HFFc6 (cell line): ENCODE measurements at places on chromosomes 7 and 10. TPM values are rescaled to one million over a fixed set of nuclear protein-coding genes. Genes with fewer than 3 reads are reported as not detected.

DNA sequence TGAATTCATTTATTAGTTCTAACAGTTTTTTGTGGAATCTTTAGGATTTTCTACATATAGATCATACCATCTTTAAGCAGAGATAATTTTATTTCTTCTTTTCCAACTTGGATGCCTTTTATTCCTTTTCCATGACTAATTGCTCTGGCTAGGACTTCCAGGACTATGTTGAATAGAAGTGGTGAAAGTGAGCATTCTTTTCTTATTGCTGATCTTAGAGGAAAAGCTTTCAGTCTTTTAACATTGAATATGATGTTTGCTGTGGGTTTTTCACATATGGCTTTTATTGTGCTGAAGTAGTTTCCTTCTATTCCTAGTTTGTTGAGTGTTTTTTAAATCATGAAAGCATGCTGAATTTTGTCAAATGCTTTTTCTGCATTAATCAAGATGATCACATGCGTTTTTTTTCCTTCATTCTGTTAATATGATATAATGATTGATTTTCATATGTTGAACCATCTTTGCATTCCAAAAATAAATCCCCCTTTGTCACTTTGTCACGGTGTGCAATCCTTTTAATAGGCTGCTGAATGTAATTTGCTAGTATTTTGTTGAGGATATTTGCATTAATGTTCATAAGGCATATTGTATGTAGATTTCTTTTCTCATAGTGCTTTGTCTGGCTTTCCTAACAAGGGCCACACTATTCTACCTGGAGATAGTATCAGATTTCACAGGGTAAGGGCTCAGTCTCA lies 92.9 kb downstream of the ZNF467 start:
- no peak overlapping the region for H3K27ac ChIP-seq
- H3K36me3 ChIP-seq: no peaks in the 10 kb centered on the region
- H3K4me3 ChIP-seq: no peak overlapping the region
- H3K4me1 ChIP-seq: peaks cover 7% of the 10 kb centered on the region; the same call in 1 of the 2 replicates
- peak; percentile 46 for DNase-seq
- peaks cover 6% of the 10 kb centered on the region; the same call in 1 of the 2 replicates for H3K27me3 ChIP-seq

Gene CTAGE6
- total RNA-seq: 0.07 TPM in 1 of 3 replicates, not detected in the others

DNA sequence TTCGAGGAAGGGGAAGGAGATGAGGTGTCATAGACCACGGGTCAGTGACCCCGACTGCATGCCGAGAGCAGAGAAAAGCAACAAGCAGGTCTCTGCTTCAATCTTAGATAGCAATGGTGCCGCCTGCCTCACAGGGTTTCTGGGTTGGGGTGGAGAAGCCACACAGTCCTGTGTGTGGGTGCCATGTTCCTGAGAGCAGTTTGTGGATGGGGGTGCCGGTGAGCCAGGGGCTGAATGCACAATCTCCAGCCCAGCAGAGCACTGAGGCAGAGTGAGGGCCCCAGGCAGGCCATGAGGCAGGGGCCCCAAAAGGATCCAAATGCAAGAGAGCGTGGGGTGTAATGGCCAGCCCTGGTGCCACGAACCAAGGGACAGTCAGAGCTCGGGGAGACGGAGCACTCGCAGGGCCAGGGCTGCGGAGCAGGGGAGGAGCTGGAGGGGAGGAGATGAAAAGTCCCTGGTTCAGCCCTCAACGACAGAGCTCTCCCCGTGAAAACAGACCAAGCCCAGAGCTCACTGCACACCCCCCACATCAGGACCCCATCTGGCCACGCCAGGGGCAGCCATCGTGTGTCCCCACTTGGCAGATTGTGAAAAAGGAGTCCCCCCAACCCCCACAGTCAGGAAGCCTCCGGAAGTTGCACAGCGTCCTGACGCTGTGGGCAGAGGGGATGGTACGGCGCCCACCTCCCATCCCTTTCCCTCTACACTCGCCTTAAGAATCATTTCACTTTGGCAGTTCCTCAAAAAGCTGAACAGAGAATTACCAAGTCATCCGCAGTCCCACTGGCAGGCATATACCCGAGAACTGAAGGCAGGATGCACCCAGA lies 19.9 kb downstream of the WDR86 start:
- H3K4me3 ChIP-seq: no peak overlapping the region
- no peaks in the 10 kb centered on the region for H3K36me3 ChIP-seq
- DNase-seq: no peak
- no peak overlapping the region for H3K27ac ChIP-seq

GRCh38 chr7:81159402-81159801 lies 240.6 kb upstream of the SEMA3C start:
- H3K4me1 ChIP-seq: peaks cover 40% of the 10 kb centered on the region
- H3K36me3 ChIP-seq: no peaks in the 10 kb centered on the region
- H3K27me3 ChIP-seq: no peaks in the 10 kb centered on the region; the same call in 1 of the 2 replicates

DNA sequence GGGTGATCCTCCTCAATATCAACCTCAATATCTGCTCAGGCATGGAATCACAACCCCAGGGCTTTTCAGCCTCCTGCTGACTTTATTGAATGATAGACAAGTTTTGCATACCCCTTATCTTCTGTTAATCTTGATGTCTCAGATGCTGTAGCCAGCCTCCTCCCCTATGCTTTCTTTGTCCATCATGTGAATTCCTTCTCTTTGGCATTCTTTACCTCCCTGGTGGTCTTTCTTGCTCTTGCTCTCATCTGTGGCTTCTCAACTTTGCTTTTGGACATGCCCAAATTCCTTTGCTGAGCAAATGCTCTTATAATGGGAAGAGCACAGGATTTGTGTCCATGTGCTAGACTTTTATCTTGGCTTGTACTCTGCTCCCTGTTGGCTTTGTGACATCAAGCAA lies 73.4 kb upstream of the FAM13C start:
- H3K27ac ChIP-seq: no peak overlapping the region
- H3K4me1 ChIP-seq: no peaks in the 10 kb centered on the region
- H3K36me3 ChIP-seq: no peaks in the 10 kb centered on the region

- H3K4me1 ChIP-seq: no peaks in the 10 kb centered on the region
- no peak for DNase-seq
- peaks cover 57% of the 10 kb centered on the region for H3K27me3 ChIP-seq
- H3K36me3 ChIP-seq: no peaks in the 10 kb centered on the region
These were observed 18.6 kb upstream of the DRGX start for GRCh38 chr10:49414496-49414895.

GRCh38 chr7:127594490-127594889 lies 954 bp downstream of the FSCN3 start:
- H3K27me3 ChIP-seq: peaks cover 9% of the 10 kb centered on the region
- no peak overlapping the region for H3K27ac ChIP-seq
- peaks cover 8% of the 10 kb centered on the region for H3K4me1 ChIP-seq
- DNase-seq: no peak

DNA sequence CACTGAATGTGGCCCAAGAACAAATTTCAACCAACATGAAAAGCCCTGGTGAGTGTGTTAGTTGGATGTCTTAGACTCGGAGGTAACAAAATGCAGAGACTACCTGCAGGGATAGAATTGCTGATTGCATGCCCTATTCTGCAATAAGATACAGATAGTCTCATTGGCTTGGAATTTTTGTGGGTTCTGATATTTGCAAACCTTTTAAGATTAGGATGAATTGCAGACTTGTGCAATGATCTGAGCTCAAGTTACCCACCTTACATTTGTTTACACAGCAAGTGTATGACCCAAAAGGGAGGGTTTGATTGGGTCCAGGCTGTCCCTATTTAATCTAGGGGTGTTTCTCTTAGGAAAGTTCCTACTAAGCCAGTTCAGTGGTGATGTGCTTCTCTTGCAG lies 45.4 kb downstream of the GPR37 start:
- no peak overlapping the region for H3K4me3 ChIP-seq
- no peaks in the 10 kb centered on the region for H3K36me3 ChIP-seq
- no peaks in the 10 kb centered on the region for H3K27me3 ChIP-seq
- no peak overlapping the region for H3K27ac ChIP-seq

GRCh38 chr7:39342763-39343162 lies 223.4 kb upstream of the YAE1 start:
- no peak overlapping the region for H3K27ac ChIP-seq
- no peaks in the 10 kb centered on the region; the same call in none of the 2 replicates for H3K27me3 ChIP-seq
- H3K36me3 ChIP-seq: no peaks in the 10 kb centered on the region
- no peak overlapping the region for H3K4me3 ChIP-seq

- H3K27me3 ChIP-seq: no peaks in the 10 kb centered on the region
- H3K4me1 ChIP-seq: no peaks in the 10 kb centered on the region
- DNase-seq: no peak
- H3K27ac ChIP-seq: no peak overlapping the region
- H3K36me3 ChIP-seq: no peaks in the 10 kb centered on the region
- H3K4me3 ChIP-seq: no peak overlapping the region
These were observed 276.5 kb upstream of the TEX47 start for GRCh38 chr7:89072081-89072480.

Gene PNLIPRP1
- not detected in 3 replicates for total RNA-seq

DNA sequence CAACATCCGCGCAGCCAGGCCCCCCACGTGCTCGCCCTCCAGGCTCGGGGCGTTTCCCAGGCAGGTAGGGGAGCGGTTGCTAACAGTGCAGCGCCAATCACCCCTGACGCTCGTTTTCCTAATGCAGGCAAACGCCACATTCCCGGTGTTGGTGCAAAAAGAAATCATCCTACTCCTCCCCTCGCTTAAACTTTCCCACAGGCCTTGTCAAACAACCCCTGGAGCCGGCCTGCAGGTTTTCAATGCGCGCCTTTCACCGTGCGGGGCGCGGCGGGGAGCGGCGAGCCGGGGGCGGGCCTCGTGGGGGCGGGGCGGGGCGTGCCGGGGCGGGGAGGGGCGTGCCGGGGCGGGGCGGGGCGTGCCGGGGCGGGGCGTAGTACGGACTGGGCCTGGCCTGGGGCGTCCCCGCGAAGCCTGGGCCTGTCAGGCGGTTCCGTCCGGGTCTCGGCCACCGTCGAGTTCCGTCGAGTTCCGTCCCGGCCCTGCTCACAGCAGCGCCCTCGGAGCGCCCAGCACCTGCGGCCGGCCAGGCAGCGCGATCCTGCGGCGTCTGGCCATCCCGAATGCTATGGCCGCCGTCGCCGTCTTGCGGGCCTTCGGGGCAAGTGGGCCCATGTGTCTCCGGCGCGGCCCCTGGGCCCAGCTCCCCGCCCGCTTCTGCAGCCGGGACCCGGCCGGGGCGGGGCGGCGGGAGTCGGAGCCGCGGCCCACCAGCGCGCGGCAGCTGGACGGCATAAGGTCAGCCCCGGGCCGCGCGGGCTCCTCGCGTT lies at the start of gene ECHDC3:
Gene ECHDC3 (plus strand): TSS at position 374 of the 770 bp plus-strand sequence. CDS start 195 bp downstream, at position 569.
- peaks cover 6% of the 10 kb centered on the region; the same call in 1 of the 2 replicates for H3K4me1 ChIP-seq
- no peak for DNase-seq
- peak within 1 kb of the TSS; percentile 59 for H3K4me3 ChIP-seq
- H3K27ac ChIP-seq: no peak within 1 kb of the TSS

DNA sequence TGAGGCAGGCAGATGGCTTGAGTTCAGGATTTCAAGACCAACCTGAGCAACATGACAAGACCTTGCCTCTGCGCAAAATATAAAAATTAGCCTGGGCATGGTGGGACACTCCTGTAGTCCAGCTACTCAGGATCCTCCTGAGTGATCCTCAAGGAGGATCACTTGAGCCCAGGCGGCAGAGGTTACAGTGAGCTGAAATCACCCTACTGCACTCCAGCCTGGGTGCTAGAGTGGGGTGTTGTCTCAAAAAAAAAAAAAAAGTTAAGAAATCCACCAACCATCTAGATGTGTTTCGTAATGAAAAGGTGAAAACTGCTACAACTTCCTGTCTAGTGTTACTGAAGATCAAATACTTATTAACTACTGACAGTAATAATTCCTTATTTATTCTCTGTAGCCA lies 8.1 kb downstream of the GLCCI1 start:
- peaks cover 48% of the 10 kb centered on the region for H3K4me1 ChIP-seq
- H3K27me3 ChIP-seq: no peaks in the 10 kb centered on the region; the same call in 1 of the 2 replicates
- peaks cover 7% of the 10 kb centered on the region; the same call in 1 of the 2 replicates for H3K36me3 ChIP-seq
- H3K4me3 ChIP-seq: no peak overlapping the region
- DNase-seq: no peak
- no peak overlapping the region for H3K27ac ChIP-seq

DNA sequence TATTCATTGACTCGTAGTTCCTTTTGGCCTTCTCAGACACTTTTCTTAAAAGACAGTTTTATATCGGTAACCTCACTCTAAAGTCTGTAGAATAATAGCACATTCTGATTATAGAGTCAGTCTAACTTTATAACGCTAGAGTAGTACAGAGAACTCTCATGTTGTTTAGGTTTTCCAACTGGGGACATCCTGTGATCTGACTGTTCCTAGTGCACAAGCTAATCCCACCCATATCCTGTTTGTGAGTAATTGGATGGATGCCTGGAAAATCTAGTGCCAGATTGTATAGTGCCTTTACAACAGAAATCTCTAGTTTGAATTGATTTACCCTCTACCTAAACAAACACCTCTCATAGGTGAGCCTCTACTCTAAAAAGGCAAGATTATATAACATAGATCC lies 107.4 kb downstream of the ZEB1 start:
- peaks cover 17% of the 10 kb centered on the region for H3K36me3 ChIP-seq
- peak; percentile 75 for DNase-seq
- peaks cover 66% of the 10 kb centered on the region for H3K4me1 ChIP-seq

- no peak overlapping the region for H3K27ac ChIP-seq
- no peak overlapping the region for H3K4me3 ChIP-seq
- peak; percentile 16 for DNase-seq
- no peaks in the 10 kb centered on the region; the same call in 1 of the 2 replicates for H3K27me3 ChIP-seq
- peaks cover 9% of the 10 kb centered on the region; the same call in 1 of the 2 replicates for H3K36me3 ChIP-seq
These were observed 44.8 kb upstream of the DMBT1 start for GRCh38 chr10:122515588-122516231.

Gene AGAP9
- total RNA-seq: 2.6 to 3.5 TPM (median 2.8 TPM) in 3 replicates

Gene NEURL1
- 0.14 to 0.63 TPM (median 0.20 TPM) in 3 replicates for total RNA-seq

- peak overlapping the region; percentile 43 for H3K27ac ChIP-seq
- H3K4me3 ChIP-seq: peak overlapping the region; percentile 41; the same call in 1 of the 2 replicates
- H3K36me3 ChIP-seq: peaks cover 36% of the 10 kb centered on the region
- peaks cover 3% of the 10 kb centered on the region for H3K27me3 ChIP-seq
- H3K4me1 ChIP-seq: peaks cover 40% of the 10 kb centered on the region
These were observed 23.7 kb downstream of the TSPAN14 start for GRCh38 chr10:80477813-80478212.

- H3K4me3 ChIP-seq: no peak overlapping the region
- H3K36me3 ChIP-seq: no peaks in the 10 kb centered on the region
- no peak for DNase-seq
- H3K27ac ChIP-seq: no peak overlapping the region
These were observed 19.6 kb upstream of the PIP4K2A start for GRCh38 chr10:22733992-22734391.

Gene SPDYE6
- total RNA-seq: not detected in 3 replicates

DNA sequence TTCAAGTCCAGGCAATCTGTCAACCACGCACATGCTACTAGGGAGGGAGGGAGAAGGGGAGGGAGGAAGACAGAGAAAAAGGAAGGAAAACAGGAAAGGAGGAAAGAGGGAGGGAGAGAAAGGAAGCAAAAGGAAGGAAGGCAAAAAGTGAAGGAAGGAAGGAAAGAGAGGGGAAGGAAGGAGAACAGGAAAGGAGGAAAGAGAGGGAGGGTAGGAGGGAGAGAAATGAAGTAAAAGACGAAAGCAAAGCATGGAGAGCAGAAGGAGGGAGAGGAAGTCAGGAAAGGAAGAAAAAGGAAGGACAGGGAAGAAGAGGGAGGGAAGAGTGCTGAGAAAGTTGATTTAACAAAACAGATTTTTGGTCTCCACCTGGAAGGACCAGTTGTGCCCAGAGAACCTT lies 25.6 kb downstream of the KLF6 start:
- H3K27me3 ChIP-seq: no peaks in the 10 kb centered on the region; the same call in none of the 2 replicates
- no peak overlapping the region for H3K4me3 ChIP-seq
- peaks cover 4% of the 10 kb centered on the region; the same call in 1 of the 2 replicates for H3K36me3 ChIP-seq
- no peak for DNase-seq
- no peak overlapping the region for H3K27ac ChIP-seq

GRCh38 chr10:93541402-93542357 lies 24.8 kb upstream of the FFAR4 start:
- DNase-seq: peak; percentile 49
- H3K4me3 ChIP-seq: peak overlapping the region; percentile 77
- H3K36me3 ChIP-seq: no peaks in the 10 kb centered on the region
- H3K27me3 ChIP-seq: peaks cover 24% of the 10 kb centered on the region
